ENCODE measurements at places on chromosomes 6 and 20.
A peak's percentile ranks its signal among the peaks of the same experiment; 100 is the strongest.

- no peak for DNase-seq
Measured at GRCh38 chr20:38260378-38261053, at the start of gene KIAA1755. Gene KIAA1755, minus strand, starts transcription at chr20:38260735. Its CDS starts 235 bp downstream, at chr20:38260500.

DNA sequence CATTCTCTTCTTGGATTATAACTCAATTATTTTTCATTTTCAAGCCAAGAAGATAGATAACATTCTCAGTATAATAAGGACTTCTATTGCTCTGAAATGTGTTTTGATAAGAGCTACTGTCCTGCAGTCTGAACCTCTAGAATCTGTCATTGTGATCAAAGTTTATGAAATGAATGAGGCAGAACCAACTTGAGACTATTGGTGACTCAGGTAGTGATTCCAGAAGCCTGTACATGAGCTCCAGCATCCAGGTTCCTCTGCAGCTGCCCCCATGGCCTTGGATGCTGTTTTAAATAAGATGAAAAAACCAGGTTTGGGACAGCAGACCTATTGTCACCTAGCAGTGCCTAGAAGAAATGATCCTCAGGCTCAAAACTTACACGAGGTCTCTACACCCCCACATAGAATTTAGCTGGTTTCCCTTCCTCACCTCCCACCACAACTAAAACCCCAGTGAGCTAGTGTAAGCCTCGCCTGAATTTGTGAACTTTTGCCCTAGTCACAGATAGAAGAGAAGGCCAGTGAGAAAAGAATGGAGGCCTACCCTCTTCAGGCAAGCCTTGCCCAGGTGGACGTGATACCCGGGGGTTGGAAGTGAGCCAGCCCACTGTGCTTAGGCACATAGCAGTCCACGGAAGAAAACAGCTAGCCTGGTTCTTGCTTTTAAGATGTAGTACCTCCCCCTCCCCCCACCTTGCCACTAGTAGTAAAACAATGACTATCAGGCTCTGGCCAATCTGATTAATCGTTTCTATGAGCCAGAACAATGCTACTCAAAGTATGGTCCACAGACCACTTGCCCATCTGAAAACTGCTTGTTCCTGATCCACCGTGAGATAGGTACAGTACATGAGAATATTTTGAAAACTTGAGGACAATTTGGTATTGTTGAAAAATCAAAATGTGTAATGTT, 73.0 kb upstream of the SYNJ2 start:
- no peak for DNase-seq

DNA sequence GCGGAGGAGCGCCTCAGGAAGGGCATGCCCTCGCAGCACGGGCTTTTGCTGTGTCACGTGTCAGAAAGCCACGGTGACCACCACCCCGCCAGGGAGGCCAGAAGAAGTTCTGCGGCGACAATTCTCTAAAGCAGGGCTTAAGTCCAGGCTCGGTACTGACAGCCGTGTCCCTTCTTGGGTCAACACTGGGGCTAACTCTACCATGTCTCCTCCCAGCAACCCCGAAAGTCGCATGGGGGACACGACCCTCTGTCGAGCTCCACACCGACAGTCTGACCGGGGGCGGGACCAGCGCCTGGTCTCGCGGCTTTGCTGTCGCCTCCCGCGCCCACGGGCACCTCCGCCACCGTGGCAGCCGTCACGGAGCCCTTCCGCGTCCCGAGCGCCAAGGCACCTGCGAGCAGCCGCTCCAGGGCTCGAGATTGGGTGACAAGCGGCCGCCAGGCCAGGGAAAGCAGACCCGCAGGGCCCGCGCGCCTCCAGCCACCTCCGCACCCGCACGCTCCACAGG, 534 bp downstream of the NANP start:
- no peak for DNase-seq

GRCh38 chr6:30311671-30312070, 15.1 kb upstream of the TRIM39 start:
- no peak for DNase-seq

- DNase-seq: peak; percentile 23
Measured at GRCh38 chr6:26183581-26184366, 96.5 kb downstream of the HFE start.

GRCh38 chr6:25387483-25387882, 108.3 kb downstream of the CARMIL1 start:
- no peak for DNase-seq

DNA sequence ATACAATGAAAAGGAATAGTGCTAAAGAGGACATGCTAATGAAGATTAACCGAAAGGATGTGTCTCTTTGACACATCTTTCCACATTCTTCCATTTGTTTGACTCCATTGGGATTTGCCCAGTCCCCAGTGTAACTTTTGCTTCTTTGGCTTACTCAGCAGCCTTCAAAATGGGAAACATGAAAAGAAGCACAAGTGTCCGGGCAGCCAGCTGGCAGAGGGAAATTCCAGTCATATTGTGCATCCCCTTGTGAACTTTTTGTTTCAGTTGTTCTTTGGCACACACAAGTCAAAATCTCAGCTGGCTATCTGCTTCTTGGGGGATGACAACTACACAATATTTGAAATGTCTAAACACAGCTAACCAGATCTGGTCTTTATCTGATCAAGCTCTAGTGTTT, 157.4 kb downstream of the OGFRL1 start:
- no peak for DNase-seq

DNA sequence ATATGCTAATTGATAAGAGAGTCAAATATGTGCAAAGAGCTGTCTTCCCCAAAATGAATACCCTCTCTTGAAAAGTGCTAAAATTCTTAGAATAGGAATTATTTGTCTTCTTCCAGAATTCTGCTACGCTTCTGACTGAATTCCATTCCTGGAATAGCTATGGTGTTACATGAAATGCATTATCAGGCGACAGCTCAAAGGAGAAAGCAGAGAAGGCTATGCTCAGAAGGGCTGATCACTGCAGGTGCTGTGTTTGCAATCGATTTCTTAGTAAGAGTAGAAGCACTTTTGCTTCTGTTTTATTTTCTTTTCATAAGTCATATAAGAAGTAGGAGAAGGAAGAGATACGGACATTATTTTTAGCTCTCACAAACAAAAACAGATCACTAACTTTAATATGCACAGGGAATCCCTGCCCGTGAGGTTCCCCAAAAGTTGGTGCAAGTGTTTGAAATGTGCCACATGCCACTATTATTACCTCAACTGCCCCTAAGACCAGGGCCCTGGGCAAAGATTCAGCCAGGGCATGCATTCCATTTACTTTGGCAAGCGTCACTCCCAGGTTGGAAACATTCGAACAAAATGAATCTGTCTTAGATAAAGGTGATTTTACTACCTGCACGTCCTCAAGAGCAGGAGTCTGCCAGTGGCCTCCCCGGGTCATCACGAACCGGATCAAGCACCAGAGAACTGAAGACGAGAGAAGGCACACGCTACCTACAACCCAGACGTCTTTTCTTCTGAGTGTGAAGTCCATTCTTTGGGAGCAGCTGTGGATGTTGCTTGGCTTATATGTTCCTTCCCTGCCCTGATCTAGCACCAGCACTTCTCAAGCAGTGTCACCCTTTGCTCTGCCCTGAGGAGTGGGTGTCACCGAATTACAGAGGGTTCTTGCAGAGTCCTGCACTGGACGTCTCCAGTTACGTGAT, 7.2 kb downstream of the MYLK4 start:
- DNase-seq: no peak

GRCh38 chr6:100719883-100720682, 161.0 kb downstream of the ASCC3 start:
- DNase-seq: no peak

GRCh38 chr6:43052842-43053544, 658 bp downstream of the CUL7 start:
- no peak for DNase-seq

GRCh38 chr20:24964506-24964840, 15.4 kb downstream of the CST7 start:
- DNase-seq: no peak

DNA sequence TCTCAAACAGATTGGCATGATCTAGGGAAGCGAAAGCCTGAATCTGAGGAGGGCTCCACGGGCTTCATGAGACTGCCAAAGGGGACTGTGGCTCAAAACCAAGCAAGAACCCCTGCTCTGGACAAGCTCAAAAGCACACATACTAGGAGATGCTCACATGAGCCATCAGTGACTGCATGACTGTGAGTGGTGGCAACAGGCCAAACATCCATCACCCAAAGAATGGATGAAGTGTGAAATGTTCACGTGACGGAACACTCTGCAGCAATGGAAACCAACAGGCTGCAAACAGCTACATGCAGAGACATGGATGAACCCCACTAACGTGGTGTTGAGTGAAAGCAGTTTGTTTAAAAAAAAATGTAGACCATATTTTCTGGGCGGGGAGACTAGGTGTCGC, 136.3 kb downstream of the PREX1 start:
- DNase-seq: no peak
